Motor neuron (in vitro differentiated cells): ENCODE measurements at places on chromosomes 1 and 21.
A peak's percentile ranks its signal among the peaks of the same experiment; 100 is the strongest.

DNA sequence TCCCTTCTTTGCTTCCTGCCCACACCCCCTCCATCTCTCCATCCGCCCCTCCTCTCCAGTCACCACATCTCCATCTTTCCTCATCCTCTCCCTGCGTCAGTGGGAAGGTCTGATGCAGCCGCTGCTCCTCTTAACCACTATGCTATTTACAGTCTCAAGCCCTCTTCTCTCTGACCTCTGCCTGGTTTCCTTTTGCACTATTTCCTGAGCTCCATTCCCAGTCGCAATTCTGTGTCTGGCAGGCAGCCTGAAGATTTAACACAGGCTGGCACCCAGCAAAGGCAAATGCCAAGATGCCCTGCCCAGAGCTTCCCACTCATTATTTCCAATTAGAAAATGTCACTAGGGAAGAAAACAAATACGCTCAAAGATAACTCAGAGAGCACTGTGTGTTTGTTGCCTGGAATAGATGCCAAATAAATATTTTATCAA lies 89.6 kb upstream of the LPGAT1 start:
- ATAC-seq, result no peak

DNA sequence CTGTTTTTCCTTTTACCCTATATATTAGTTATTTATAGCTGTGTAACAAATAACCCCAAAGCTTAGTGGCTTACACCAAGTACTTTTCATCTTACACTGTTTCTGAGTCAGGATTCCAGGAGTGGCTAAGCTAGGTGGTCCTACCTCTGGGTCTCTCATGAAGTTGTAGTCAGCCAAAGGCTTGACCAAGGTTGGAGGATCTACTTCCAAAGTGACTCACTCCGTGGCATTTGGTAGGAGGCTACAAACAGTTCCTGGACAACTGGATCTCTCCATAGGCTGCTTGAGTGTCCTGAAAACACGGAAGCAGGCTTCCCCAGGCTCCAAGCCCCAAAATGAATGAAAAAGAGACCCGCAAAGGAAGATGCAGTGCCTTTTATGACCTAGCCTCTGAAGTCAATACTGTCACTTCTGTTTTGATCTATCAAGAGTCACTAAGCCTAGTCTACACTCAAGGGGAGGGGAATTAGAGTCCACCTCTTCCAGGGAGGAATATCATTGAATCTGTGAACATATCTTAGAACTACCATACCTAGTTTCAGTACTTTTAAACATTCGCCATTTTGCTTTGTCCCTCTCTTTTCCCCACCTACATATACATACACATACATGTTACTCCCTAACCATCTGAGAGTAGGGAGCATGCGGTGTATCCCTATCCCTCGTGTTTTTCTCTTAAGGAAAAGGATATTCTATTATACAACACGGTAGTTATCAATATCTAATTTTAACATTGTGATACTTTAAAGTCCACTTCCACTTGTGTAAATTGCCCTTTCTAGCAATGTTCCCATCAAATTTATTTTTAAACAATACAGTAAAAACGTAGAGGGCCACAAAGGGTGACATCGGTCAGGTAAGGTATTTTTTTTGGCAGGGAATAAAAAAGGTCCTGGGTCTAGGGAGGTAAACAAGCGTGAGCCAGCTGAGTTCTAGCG lies 67.2 kb downstream of the SLC35A3 start:
- ATAC-seq, result peak; percentile 4

DNA sequence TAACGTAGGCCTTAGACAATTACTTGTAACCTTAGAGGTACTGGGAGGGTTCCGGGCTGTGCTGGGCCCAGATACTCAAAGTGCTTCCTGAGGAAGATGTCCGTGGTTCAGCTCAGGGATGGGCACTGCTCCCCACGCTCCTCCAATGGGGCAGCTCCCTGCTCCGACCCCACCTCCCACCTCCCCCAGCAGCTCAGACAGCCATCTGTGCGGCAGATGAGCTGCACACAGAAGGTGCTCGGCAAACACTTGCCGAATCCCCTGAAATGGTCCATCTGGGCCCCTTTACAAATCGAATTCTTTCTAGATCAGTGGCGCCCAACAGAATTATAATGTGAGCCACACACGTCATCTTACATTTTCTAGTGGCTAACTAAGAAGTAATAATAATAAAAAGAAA lies 242.4 kb upstream of the RAB4A start:
- no peak for ATAC-seq

GRCh38 chr1:186574926-186575325 lies 105.3 kb downstream of the PTGS2 start:
- no peak for ATAC-seq

DNA sequence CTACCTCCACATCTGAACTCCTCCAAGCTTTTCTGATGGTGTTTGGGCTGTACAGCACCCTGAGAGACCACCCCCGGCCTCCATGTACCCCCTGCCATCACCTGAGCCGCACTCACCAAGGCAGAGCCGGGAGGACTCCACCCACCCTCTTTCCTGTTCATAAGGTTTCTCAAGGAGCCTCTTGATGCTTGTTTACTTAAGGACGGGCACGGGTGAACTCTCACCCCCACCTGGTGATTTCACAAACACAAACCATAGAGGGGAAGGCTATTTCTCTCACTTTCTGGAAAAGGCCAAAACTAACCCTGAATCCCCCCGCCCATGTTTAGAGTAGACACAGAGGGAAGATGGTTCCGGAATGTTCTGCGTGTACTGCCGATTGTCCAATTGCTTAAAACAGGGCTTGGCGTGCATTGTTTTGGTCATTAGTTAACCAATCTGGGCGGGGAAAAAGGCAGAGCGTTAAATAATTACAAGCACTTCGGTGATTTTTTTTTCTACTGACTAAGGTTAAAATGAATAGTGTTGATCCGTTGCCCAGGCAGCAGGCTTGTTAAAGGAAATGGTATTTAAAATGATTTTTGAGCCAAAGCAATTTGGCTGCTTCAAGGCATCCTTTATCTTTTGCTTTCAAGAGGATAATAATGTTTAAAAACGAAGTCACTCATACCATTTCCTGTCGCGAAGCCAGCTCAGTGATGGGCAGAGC lies 279.8 kb upstream of the VAMP3 start:
- no peak for ATAC-seq

DNA sequence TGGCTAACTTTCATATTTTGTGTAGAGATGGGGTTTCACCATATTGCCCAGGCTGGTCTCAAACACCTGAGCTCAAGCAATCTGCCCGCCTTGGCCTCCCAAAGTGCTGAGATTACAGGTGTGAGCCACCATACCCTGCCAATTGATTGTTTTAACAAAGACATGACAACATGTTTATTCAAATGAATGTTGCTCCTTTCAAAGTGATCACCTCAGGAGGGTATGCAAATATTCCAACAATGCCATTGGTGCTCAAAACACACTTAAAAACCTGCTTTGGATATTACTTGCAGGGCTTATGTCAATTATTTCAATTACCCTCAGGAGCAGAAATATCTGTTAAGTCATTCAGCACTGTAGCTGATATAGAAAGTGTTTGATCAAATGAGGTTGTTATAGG lies 7.9 kb downstream of the LAX1 start:
- no peak for ATAC-seq

- no peak for ATAC-seq
Measured at GRCh38 chr1:161863549-161863948, 97.4 kb downstream of the ATF6 start.

DNA sequence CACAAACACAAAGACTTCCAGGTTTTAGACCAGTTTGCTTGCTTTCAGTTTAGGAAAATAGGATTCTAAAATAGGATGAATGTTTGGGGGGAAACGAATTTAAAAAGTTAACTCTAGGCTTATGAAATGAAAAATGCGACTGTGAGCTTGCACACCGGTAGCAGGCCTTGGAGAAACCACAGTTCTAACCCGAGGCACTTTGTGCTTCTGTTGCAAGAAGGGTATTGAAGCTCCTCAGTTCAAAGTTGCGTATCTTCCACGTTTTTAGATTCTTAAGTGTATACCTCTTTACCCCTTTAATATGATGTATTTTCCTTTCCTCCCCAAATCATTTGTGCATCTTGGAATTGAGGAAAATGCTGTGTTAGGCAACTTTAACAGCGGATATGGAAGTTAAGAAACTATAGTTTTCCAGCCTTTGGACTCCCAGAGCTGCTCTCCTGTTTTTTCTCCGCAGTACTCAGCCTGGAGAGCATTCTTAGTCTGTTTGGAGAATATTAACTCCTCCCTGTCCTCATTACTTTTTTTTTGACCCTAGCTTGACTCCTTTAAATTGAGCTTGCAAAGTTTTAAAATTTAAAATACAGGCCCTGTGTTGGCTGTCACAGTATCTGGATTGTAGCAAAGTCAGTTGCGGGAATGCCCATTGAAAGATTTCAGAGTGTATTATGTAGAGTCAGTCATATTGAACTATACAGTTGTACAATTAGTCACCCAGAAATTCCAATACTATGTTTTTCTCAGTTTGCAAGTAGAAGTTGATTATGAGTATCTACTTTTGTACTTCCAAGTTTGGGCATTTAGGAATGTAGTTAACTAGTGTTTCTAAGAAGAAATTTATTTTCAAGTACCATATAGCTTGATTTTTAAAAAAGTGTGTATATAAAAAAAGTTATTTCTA lies 2.6 kb downstream of the MRPS6 start:
- no peak for ATAC-seq

DNA sequence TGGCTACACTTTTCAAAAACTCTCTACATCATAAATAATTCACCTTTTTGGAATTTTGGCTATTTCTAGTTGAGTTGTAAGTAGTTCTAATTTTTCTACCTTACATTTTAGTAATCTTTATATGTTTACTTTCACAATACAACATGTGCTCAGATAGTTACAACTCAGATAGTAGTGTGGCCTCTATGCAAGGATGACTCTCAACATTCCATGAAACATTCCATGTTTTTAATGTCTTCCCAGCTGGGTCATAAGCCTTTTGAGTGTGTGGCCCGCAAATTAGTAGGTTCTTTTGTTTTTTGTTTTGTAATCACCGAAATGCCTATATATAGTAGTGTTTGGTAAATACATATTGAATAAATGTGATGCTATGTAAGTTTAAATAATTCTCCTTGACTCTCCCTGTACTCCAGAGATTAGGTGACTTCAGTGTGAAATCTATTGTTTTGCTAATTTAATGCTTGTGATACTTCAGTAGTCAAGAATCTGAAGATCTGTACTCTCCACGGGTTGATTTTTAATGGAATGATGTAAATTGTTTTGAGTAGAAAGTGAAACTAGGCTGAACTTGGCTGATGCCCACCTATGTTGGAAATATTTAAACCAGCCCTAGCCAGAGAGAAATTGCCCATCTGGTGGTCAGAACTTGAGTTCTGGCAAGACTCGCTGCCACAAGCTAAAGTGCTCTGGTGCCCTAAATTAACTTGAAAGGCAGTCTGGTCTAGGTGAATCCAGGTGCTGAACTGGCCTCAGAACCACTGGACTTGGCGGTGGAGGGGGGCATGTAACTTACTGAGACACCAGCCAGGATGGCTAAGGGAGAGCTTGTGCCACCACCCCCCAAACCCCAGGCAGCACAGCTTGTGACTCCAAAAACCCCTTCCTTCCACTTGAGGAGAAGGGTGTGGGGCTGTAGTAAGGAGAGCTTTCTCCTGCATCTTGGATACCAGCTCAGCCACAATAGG lies 165.6 kb downstream of the USP25 start:
- ATAC-seq, result no peak

- no peak for ATAC-seq
Measured at GRCh38 chr1:8356256-8357209, 38.6 kb downstream of the SLC45A1 start.

GRCh38 chr21:39082656-39083376 lies 100.4 kb downstream of the PSMG1 start:
- no peak for ATAC-seq

GRCh38 chr1:74334147-74334546 lies 99.0 kb downstream of the TNNI3K start:
- ATAC-seq, result no peak

DNA sequence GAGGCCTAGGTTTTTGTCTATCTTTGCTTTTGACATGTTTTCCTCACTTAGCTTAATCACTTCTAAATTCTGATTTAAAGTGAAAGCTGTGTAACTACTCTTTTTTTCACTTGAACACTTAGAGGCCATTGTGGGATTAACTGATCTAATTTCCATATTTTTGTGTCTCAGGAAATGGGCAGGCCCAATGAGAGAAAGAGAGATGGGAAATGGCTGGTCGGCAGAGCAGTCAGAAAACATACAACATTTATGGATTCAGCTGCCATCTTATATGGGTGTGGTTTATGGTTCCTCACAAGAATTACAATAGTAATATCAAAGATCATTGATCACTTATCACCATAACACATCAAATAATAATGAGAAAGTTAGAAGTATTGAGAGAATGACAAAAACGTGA lies 320.8 kb downstream of the PTPRC start:
- ATAC-seq, result no peak

DNA sequence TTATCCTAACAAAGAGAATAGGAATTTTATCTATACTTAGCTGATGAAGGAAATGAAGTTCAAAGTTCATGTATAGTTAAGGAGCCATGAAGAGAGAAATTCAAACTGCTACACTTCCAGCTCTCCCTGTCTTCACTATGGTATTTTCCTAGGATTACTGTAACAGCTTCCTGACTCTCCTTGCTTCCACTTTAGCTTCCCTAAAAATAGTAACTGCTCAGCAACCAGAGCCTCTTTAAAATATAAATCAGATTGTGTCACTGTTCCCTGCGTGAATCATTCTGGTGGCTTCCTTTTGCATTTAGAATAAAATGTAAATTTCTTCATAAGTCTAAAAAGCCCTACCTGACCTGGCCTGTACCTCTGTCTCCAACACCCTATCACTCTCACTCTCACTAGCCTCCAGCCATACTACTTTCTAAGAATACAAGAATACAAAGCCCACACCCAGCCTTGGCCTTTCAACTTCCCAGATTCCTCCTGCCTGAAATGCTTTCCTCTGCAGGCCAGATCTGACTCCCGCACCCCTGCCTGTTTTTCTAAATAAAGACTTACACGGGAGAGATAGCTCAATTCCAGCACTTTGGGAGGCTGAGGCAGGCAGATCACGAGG lies 30.5 kb downstream of the OR10J1 start:
- ATAC-seq, result peak; percentile 83

DNA sequence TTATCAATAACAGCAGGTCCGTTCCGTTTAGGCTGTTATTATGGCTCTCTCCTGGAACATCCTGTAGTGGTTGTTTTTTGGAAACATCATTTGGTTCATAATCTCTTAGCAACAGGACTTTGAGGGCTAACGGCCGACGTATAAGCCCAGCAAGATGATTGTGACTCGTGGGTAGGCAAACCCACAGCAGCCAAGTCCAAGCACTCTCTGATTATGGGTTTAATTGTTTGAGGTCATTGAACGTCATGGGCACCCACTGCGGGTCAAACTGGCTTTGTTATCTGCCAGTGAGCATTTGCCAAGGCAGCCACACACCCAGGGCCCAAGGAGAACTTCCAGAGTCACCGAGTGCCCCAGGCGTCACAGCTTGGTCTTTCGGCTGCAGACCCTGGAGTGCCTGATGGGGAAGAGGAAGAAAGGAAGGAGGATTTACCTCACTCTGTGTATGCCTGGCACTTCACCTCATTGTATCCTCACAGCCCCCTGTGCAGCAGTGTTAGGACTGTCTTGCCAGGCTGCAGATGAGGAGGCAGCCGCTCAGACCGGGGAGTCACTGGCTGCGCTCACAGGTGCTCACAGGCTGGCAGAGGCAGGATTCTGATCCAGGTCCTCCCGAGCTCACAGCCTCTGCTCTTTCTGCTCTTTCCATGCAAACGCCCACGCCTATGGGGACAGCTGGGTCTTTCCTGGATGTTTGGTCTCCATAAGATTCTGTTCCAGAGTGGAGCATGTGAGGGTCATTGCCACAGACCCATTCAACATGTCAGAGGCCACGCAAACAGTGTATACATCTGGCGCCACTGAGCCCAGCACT lies 30.8 kb upstream of the EPS8L3 start:
- ATAC-seq, result no peak

- no peak for ATAC-seq
Measured at GRCh38 chr1:15107058-15107687, 46.4 kb upstream of the TMEM51 start.
